ENCODE measurements at places on chromosomes 1 and 21.

GRCh38 chr1:73772941-73773340, 425.0 kb downstream of the LRRIQ3 start:
- DNase-seq: no peak

GRCh38 chr1:223752721-223753515, 40.6 kb downstream of the CAPN2 start:
- DNase-seq: no peak

GRCh38 chr21:43194303-43195120, 25.7 kb downstream of the CRYAA start:
- DNase-seq: no peak

GRCh38 chr1:38221006-38221649, 174.5 kb upstream of the POU3F1 start:
- DNase-seq: no peak

DNA sequence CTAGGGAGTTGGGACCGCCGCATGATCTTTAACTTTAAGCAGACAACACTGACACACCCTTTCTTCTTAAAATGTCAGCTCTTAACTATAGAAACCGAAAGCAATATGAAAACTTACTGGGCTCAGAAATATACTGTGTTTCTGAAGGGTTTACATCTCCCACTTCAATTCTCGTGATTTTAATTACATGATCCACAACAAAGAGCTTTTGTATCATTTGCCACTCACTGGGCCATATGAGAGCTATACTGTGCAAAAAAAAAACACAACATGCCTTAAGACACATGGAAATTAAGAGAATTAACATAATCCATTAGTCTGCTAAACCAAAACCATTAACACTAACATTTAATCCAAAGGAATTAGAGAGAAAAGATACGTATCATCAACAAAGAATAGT, 35.0 kb upstream of the RAP1GAP start:
- DNase-seq: no peak

GRCh38 chr1:244837597-244838258, 2.3 kb downstream of the COX20 start:
- DNase-seq: no peak

DNA sequence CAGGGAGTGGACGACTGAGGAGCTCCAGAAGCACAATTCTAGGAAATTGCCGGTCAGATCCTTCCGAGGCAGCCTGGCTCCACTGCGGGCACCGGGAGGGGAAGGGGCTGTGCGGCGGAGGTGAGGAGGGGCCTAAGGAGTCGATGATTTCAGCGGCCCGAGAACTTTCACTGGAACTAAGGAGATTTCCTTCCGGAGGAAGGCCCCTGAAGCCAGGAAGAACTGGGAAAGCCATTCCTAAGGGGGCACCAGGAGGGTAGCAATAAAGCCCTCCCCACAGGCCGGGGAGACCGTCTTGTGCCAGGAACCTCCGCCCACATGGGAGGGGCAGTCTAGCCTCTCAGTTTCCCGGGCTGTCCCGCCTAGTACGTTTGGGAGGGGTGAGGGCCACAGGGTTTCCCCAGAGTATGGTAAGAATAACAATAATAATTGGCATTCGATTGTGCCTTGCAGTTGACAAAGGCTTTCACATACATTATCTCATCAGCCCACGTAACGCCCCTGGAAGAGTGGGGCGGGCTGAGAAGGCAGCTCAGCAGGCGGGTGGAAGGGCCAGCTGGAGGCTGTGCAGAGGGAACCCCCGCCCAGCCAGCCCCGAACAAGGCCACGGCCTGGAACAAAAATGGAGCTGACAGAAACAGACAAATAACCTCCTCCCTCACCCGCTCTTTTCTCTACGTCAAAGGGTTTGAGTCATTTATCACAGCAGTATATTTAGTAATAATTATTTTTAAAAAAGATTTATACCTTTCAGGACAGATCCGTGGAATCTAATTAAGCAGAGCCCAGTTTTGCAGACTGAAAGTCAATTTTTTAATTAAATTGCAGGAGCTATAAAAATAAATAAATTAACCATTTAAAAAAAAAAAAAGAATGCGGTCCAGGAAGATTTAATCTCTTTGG, 19.8 kb downstream of the NPR1 start:
- no peak for DNase-seq

- DNase-seq: no peak
These were observed 50.8 kb downstream of the TGFB2 start for GRCh38 chr1:218395916-218396315.

DNA sequence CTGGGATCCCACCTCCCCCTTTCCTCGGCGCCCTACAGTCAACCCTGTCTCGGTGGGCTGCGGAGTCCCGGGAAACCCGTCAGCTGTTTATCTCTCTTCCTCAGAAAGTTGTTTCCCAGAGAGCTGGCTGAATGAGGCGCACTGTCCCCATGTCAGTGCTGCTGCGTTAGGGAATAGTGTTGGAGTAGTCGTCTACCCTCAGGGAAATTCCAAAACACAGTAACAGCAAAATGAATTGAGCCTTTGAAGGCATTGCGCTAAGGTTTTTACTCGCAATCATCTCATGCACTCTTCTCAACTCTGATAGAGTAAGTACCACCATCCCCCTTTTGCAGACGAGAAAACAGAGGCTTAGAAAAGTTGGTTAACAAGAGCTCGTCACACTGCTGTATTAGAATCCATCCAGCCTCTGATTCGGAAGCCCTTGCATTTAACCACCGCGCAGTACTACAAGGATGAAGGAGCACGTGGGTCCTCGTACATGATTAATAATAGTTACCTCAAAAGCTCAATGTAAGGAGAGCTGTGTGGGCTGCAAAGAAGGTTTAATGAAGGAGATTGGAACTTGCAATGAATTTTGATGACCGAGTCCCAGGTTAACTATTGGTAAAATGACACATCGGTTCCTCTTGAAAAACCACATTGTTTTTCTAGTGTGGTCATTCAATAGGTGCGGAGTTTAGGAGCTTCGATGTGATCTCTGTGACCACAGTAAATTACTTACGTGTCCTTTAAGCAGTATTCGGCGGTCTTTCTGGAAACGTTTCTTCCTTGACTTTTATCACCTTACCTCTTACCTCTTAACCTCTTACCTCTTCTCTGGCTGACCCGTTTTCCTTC, 788 bp upstream of the EDEM3 start:
- no peak for DNase-seq

Data from keratinocyte (primary cell).